Stromal cell of bone marrow (primary cell): ENCODE measurements at places on chromosomes 3 and 15.

DNA sequence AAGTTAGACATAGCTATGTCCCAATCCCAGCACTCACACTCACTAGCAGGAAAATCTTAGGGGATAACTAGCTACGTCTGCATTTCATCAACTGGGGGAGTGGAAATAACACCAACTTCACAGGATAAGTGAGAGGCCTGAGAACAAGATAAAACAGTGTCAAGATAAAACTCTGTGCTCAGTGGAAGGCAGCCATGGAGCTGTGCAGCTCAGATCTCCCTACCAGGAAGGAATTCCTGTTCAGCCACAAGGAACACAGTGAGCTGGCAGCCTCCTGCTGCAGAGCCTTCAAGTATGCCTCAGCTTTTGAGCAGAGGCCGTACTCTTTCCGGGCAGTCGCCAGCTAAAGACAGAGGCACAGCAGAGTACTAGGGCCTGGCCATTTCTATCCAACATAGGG, 115.8 kb upstream of the TOPAZ1 start:
- peak; percentile 25 for DNase-seq

GRCh38 chr3:16402451-16402850, 111.0 kb downstream of the RFTN1 start:
- peak; percentile 45 for DNase-seq

DNA sequence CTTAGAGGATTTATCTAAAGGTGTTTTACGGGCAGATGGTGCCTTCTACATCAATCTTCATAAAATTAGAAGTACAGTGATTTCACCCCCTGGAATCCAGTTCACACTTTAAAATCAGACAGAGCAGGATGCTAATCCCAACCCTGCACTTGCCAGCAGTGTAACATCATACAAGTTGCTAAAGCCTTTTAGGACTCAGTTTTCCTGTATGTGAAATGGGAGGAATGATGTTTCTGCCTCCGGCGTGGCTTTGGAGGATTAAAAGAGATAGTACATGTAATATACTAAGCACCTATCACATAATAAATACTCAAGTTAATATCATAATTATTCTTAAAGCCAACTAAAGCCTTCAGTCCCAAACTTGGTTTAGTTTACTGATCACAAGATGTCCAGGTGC, 257.2 kb upstream of the THBS1 start:
- DNase-seq, result no peak

DNA sequence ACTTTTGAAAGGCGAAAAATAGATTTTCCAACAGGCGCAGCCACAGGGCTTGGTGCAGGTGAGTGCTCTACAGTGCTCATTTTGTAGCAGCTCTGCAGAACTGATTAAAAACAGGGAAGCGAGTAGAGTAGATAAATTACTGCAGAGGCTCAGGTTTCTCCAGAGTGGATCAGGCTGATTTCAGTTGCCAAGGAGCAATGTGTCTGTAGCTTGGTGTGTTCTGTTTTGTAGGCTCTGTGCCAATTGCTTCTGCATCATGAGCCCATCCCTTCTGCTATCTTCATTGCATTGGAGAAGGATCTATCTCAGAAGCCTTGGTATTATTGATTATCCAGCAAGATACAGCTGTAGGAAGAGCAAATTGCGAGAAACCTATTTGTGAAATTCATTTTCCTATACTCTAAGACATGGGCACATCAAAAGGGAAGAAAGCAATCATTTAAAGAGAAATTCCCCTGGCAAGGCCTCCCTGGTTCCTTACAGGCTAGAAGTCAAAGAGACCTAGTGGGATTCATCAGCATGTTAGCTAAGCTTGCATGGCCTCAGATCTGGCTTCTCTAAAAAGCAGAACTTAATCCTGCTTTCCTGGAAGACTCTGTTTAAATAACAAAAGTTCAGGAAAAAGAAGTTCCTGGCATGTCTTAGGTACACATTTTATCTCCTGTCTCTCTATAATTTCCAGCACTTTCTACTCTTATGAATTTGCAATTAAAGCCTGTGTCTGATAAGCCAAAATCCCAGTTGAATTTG, 432.4 kb upstream of the ATP10A start:
- DNase-seq, result no peak

- no peak for DNase-seq
Observed at GRCh38 chr3:4739289-4740236, 239.7 kb upstream of the BHLHE40 start.

DNA sequence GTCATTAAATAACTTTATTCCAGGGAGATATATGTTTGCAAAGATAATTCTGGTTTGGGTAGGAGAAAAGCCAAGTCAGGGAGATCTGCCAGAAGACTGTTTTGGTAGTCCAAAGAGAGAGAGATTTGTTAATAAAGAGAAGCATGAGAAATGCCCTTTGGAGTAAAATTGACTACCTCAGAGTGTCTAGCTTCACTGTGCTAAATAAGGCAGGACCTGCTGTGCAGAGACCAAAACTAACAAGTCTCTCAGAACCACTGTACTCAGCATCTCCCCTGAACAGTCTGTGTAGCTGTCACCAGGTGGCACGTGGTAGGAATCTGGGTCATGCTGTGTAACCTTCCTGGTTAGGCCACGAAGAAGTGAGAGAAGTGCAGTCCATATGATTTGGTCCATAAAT, 31.6 kb upstream of the SLC35G2 start:
- DNase-seq, result peak; percentile 31

DNA sequence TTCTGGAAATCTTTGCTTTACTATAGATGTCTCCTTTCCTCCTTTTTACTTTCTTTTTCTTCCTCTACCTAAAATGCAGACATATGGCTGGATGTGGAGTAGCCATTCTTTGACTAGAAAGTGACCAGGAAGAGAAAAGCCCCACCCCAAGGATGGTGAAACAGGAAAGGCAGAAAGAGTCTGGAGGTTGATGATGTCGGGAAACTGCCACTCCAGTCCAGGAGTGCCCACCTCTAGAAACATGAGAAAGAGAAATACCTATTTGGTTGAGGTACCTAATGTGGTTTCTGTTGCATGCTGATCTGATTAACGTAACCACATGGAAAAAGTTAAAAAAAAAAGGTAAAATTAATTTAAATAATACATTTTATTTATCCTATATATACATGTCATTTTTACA, 55.2 kb upstream of the SSR3 start:
- DNase-seq, result no peak

DNA sequence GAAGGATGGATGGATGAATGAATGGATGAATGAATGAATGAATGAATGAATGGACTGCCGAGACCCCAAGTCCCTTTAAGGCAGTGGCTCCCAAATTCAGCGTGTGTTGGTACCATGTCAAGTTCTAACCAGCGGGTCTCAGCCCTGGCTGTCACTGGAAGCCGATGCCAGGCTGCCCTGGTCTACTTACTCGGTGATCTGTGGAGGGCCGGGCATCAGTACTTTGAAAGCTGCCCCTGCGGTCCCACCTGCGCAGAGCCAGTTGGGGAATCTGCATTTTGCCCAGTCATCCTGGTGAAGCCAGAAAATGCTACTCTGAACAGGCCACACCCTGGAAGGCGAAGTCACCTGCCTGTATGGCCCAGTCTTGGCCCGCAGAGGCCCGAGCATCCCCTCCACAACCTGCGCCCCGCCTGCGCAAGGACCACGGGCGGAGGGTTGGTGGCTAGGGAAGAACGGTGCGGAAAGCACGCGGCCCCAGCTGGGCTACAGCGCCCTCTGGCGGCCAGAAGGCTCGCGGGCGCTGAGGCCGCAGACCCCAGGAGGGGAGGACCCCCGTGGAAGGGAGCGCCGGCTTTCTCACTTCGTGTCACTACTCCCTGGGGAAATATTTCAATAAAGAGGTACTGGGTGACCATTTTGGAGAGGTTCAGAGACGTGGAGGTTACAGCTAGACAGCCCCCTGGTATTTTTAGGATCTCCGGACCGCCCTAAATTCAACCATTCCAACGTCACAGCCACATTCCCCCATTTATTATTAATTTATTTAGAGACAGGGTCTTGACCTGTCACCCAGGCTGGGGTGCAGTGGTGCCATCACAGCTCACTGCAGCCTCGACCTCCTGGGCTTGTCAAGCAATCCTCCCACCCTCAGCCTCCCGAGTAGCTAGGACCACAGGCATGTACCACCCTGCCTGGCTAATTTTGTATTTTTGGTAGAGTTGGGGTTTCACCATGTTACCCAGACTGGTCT, 34.9 kb downstream of the PRKCD start:
- DNase-seq, result no peak

- DNase-seq, result no peak
Observed at GRCh38 chr3:181725131-181725731, 13.5 kb downstream of the SOX2 start.

DNA sequence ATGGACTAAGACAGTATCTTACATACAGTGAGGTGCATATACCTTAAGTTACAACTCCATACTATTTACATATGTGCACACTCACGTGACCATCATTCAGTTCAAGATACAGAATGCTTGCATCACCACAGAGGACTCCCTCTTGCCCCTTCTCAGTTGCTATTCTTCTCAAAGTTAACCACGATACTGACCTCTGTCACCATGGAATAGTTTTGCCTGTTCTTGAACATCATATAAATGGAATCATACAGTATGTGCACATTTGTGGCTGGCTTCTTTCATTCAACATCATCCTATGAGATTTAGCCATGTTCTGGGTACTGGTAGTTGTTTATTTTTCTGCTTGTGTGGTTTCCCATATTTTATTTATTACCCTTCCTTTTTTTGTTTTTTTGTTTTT, 10.4 kb upstream of the ZSCAN2 start:
- DNase-seq, result no peak

DNA sequence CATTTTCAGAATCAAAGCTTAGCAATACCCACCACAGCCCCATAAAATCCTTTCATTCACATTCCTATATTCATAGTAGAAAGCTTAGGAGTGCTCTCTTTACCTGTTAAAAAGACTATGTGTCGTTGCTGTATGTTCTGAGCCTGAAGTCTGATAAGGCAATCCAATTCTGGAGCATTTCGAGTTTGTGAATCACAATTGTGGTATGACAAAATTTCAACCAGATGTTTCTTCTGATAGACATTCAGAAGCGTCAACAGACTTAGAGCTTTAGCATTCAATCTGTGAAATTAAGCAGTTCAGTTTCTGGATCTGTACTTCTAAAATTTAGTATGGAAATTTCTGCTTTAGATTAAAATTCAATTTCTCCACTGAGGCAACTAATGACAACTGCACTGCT, 58.3 kb downstream of the TASOR start:
- no peak for DNase-seq

DNA sequence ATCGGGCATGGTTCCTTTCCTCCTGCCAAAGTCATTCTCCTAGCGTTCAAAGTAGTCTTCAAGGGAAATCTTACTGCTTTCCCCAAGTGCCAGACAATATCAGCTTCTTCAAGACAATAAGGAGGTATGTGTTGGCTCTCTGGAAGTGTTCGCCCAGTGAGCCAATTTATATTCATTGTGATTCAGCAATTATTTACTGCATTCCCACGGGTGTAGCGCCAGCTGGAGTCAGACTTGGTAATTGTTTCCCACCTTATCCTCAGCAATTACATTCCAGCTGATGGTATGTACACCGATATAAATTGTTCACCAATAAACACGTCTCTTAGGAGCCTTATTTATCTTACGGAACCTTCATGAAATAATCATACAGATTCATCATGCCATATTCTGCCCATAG, 103.6 kb upstream of the CTNNB1 start:
- no peak for DNase-seq

- DNase-seq, result no peak
Observed at GRCh38 chr15:66264859-66265513, 11.4 kb upstream of the MEGF11 start.

DNA sequence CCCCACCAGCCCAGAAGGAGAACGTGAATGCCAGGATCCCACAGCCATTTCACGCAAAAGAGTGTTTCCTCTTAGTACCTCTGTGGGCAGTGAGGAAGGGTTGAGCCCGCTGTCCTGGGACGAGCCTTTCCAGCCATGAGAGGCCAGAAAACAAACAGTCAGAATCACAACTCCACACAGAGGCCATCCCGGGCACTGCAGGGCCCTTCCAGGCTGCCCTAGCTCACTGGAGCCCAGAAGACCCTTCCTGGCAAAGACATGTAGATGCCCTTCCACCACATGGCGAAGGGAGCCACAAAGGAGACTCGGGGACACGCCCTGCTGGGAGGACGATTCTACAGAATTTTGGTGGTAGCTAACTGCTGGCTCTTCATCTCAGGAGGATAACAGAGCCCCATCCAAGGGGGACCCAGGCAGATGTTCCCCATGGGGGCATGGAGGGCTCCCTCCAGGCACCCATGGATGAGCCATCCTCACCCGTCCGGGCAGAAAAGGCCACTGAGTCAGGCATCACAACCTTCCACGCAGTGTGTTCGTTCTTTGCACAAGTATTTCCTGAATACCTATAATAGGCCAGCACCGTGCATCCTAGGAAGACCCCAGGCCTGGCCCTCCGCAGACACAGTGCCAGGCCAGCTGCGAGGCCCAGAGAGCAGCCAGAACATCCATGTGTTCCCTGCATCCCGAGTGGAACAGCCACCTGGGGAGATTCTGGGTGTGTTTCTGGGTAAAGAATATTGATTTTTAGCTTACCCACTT, 47.2 kb downstream of the SLC12A8 start:
- peak; percentile 44 for DNase-seq

GRCh38 chr3:31635545-31635944, 102.8 kb downstream of the STT3B start:
- no peak for DNase-seq

GRCh38 chr3:189202583-189202982, 30.8 kb downstream of the TPRG1 start:
- DNase-seq, result no peak

DNA sequence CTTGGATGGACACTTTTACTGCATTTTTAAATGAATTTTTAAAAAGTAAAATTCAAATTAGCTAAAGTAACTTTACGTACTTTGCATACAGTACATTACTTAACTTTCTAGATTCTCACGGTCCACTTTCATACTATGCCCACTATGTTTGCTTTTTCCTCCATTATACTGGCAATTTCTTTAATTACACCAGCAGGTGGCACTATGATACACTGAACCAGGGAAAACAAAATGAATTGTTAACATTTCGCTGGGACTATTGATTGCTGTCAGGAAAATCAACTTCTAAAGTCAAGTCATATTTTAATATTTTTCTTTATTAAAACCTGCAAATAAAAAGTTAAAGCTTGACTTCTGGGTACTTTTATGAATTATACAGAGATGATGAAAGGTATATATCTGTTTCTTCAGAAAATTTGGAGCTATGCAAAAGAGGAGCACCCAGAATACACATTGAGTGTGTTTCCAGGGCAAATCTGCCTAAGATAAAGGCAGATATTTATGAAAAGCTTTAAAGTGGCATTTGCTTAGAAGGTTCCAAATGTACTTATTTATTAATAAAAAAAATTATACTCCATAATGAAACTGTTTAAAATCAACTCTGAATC, 21.8 kb upstream of the POU1F1 start:
- peak; percentile 29 for DNase-seq
